ENCODE measurements at places on chromosomes 5 and 9.

GRCh38 chr5:146254223-146254622 lies 50.8 kb downstream of the RBM27 start:
- no peak for DNase-seq

GRCh38 chr5:41637424-41637823 lies 127.0 kb upstream of the PLCXD3 start:
- DNase-seq, result no peak

DNA sequence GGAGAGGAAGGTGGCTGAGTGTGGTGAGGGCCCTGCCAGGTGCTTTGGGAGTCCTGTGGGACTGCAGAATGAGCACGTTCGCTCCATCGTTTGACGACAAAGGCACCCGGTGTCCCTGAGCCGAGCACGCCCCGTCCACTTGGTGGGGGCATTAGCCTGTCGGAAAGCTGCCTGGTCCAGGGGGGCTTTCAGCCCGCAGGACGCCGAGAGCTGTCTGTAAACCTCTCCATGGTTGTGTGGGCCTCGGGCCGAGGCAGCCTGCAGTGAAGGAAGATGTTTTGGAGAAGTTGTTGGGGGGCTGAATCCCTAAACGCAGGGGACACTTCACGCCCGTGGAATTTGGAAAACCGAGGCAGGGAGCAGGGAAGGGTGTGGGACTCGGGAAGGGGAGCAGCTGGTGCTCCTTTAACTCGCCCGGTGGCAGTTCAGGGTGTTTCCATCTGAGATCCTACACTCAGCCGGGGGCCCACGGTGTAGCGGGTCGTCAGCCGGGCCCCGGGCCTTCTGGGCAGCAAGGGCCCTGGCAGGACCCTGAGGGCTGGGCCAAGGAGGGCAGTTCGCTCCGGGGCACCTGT lies 53.8 kb downstream of the MRPL36 start:
- DNase-seq, result peak; percentile 42

DNA sequence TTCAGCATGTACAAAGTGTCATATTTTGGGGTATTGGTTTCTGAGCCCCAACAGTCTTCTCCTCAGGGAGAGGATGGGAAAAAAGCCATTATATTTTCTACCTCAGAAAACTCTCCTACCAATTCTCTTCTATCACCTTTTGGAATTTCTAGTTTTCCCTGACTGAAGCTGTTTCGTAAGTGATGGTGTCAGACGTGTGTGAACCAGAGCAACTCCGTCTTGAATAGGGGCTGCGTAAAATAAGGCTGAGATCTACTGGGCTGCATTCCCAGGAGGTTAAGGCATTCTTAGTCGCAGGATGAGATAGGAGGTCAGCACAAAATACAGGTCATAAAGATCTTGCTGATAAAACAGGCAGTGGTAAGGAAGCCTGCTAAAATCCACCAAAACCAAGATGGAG lies 197.3 kb upstream of the C9orf72 start:
- DNase-seq, result no peak

- DNase-seq, result no peak
These were observed 656.3 kb downstream of the ANXA1 start for GRCh38 chr9:73807952-73808351.

DNA sequence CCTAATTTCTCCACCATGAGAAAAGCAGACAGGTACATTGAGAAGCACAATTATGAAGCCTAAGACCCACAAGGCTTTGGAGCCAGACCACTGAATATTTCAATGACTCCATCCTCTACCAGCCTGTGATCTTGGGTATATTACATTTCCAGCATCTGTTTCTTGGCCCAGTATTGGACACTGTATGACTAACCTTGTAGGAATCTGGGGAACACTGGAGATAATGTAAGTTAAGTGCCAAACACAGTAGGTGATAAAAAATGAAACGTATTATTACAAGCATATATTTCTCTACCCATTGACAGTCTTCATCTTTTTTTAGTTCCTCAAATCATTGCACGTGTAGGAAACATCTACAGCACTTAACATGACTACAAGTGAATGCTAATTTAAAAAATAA lies 28.6 kb upstream of the FEM1C start:
- DNase-seq, result no peak

DNA sequence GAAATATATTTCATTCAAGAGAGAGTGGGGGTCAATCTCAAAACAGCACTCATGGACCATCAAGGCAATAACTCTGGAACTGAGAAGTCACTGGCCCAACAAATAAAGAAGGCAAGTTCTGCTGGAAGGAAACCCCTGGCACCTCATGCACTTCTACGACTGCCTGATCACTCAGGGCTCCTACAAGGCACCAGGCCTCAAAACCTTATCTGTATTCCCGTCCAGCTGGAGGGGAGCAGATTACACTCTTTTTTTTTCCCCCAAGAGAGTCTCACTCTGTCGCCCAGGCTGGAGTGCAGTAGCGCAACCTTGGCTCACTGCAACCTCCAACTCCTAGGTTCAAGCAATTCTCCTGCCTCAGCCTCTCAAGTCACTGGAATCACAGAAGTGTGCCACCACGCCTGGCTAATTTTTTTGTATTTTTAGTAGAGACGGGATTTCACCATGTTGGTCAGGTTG lies 49.9 kb downstream of the P4HA2 start:
- DNase-seq, result no peak

GRCh38 chr5:71633255-71634155 lies 46.4 kb downstream of the MCCC2 start:
- DNase-seq, result no peak

DNA sequence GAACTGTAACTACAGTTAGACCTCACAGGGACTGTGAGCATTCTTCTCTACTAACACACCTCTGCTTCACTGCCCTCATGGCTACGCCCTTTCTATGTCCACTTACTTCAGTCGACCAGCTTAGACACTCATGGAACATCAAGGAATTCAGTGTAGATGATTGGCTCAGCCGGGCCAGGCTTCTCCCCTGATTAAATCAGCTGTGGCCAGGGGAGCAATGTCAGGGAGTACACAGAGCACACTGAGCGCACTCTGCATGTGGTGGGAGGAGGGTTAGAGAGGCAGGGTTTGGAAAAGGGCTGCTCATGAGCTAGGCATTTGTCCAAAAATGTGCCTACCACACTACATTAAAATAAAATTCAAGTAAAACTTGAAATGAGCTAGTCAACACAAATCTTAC lies 400.5 kb downstream of the ARRDC3 start:
- no peak for DNase-seq

Data from activated naive CD4-positive, alpha-beta T cell treated with anti-CD3 and anti-CD28 coated beads, Interleukin-2, amount 50 U/mL, for 72 hours (primary cell).